ENCODE measurements at places on chromosomes 3 and 15.

DNA sequence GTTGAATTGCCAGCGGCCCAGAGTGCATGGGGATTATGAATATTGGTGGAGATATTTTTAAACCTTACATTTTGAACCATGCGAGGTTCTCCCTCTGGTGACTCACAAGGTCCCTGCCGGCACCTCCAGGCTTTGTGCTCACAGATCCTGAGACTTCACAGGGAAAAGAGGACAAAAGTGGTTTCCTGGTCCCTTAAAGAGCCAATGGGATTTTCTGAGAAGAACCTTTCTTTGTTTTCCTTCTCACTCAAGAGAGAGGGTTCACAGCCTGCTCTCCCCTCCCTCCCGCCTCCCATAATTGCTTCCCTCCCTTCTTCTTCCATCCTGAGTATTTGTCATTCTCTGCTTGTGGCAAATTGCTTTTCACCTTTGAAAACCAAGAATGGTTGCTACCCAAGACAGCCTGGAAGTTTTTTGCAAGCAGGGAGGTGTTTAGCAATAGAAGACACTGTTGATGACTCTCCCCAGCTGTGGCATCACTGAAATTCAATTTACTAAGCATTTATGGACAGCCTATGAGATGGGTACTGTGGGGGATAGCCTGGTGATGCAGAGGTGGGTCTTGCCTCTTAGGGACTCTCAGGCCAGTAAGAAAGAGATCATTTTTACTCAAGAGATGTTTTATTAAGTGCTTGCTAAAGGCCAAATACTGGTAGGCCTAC lies 76.6 kb downstream of the CPN2 start:
- peak; percentile 57 for DNase-seq

GRCh38 chr3:43581343-43581742 lies 40.5 kb downstream of the ANO10 start:
- no peak for DNase-seq

GRCh38 chr3:59938828-59939227 lies 889.0 kb upstream of the CFAP20DC start:
- no peak for DNase-seq

DNA sequence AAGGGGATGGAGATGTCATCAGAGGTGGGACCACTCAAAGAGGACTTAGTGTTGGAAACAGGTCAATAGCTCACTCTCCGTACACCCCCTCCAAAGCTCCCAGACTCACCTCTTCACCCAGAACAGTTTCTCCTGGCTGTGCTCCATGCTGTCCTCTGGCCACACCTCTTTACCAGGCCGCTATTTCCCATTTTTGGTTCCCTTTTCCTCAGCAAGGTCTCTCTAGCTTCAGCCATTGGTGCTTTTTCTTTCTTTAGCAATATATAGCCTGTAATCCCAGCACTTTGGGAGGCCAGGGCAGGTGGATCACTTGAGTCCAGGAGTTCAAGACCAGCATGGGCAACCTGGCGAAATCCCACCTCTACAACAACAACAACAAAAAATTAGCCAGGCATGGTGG lies 123.6 kb upstream of the SMAD3 start:
- DNase-seq, result no peak

GRCh38 chr3:3110749-3111361 lies 681 bp upstream of the IL5RA start:
- peak; percentile 1 for DNase-seq

GRCh38 chr3:28690176-28690575 lies 341.6 kb upstream of the AZI2 start:
- DNase-seq, result peak; percentile 3

- no peak for DNase-seq
Measured at GRCh38 chr3:153980252-153980590, 141.0 kb upstream of the ARHGEF26 start.

- DNase-seq, result peak; percentile 69
Measured at GRCh38 chr15:69021895-69022294, 7.4 kb downstream of the NOX5 start.

DNA sequence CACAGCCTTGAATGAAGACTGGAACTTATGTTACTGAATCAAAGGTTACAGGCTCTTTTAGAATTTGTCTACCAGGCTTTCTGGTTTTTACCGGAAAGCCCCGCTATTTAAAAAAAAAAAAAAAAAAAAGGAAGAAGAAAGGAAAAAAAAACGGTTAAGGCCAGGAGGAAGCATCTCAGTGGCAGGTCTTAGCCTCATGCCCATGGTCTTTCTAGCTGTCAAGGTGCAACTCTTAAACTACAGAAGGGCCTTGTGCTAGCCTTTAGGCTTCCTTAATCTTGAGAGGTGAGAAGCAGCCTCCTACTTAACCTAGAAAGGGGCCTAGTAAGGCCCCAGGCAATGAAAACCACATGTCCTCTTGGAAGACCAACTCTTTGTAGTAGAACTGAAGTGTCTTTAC lies 77.5 kb downstream of the TBC1D5 start:
- no peak for DNase-seq
